ENCODE measurements at places on chromosomes 5 and 9.

GRCh38 chr5:59782856-59783255, 110.7 kb downstream of the PDE4D start:
- no peak for DNase-seq

DNA sequence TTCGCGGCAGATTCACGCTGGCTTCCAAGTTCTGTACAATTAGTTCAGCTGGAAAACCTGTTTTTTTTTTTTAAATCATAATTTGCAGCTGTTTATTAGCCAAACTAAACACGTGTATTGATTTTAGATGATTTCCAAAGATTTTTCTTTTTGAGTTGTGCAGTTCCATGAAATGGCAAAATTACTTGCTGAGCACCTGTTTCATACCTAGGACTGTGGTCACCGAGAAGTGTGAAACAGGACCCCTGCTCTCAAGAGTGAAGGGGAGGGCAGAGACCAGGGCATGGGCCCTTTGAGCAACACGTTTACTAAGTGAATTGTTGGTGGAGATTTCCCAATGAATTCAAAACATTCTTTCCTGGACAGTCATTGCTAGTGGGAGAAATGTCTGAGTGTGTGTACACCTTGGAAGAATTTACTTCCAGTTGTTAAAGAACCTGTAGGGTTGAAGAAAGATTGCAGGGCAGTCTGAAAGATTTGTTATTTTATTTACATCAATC, 688 bp downstream of the SNX24 start:
- peak; percentile 29 for DNase-seq

- no peak for DNase-seq
Observed at GRCh38 chr5:165015547-165015946, 1510.1 kb downstream of the MAT2B start.

DNA sequence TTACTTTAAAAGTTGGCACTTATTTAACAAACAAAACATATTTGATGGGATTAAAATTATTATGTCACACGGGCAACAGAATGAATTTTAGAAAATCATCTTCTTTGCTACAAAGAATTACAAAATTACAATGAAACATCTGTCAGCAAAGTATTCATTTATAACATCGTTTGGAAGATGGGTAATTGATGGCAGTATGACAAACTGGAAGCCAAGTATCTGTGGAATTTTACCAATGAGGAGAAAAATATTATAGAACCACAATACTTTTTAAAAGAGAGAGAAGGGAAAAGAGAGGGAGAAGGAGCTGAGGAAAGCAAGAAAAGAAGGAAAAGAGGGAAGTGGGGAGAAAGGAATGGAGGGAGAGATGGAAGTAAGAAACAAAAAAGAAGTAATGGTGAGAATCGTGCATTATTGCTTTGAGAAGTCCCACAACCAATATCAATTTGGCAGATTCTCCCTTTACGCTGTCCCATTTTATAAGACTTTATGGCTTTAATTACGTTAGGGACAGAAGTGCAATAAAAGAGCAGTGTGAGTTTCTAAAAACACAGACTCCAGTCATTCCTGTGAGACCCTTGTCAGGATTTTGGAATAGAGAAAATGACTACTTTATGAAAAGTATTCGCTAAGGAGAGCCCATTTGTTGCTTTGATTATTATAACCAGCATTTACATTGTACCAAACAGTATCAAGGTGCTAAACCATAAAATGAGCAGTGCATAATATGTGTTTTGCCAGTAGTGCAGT, 76.7 kb downstream of the LURAP1L start:
- no peak for DNase-seq

DNA sequence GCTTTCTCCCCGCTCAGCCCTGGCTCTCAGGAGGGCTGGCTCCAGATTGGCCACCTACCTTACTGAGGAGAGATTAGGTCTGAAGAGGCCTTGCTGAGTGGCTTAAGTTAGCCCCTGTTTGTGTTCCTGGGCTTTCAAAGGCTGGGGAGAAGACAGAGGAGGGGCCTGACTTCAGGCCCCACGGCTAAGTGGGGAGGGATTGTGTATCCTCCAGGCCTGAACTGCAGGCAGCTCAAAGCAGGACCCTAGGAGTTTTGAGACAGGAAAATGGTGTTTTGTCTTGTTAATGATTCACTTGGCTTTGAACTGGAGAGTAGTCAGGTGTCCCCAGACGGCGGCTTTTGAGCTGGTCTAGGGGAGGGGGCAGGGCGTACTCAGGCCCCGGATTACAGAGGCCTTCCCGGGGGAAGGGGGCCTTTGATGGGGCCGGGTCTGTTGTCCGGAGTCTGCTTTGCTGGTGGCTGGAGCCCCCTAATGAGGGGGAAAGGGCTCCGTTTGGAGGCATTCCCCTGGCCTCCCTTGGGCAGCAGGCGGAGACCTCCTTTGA, 162.0 kb upstream of the SMIM23 start:
- peak; percentile 62 for DNase-seq

GRCh38 chr9:72983056-72983455, 30.2 kb upstream of the ALDH1A1 start:
- no peak for DNase-seq

GRCh38 chr5:36459176-36460135, 146.9 kb upstream of the SLC1A3 start:
- no peak for DNase-seq

DNA sequence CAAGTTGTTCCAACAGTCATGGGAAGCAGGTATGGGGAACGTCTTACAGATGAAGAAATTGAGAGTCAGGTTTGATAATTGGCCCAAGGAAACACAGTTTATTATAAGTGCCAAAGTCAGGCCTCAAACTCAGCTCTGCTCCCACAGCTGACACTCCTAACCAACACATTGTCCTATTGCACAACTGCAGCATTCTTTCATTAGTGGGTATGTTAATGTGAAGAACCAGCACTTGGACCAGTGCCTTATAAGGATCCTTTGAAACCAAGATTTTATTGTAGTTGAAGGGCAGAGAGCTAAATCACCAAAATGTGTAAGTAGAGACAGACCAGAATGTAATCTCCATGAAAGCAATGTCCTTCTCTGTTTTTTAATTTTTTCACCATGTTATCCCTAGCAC, 56.1 kb downstream of the GRIA1 start:
- no peak for DNase-seq

- no peak for DNase-seq
Observed at GRCh38 chr5:84403773-84404172, 19.1 kb upstream of the EDIL3 start.

DNA sequence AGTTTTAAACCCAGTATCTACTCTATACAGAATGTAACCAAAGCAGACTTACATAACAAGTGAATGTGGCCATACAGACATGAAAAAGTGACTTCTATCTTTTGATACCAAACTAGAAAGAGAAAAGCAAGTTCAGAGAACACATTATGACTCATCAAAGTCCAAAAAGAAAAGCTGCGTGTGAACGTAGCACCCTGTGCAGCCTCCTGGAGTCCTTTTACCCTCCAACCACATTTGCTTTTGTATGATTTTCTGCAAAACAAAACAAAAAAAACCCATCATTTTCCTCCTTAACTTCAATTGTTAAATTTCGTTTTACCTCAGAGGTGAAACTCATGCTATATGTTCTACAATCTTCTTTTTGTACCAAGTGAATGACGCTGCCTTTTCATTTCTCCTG, 2.8 kb upstream of the SMARCA2 start:
- DNase-seq: no peak

DNA sequence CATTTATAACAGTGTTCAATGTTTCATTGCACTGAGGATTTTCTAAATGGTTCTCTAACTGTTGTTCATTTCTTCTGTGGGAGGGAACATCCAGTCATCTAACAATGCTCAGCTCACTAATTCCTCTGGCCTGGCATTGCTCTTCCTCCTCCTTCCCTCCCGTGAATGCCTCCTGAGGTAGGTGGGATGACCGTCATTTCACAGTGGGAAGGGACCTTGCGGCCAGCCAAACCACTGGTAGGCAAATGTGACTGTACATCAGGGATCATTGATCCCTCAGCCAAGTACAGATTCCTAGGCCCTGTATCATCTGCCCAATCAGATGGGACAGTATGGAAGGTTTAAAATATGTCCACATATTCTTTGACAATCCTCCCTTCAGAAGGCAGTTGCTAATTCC, 23.7 kb upstream of the VDAC1 start:
- no peak for DNase-seq

- no peak for DNase-seq
Observed at GRCh38 chr9:87180841-87181240, 233.5 kb upstream of the GAS1 start.

GRCh38 chr5:107668154-107669095, 2.3 kb downstream of the EFNA5 start:
- peak; percentile 30 for DNase-seq

DNA sequence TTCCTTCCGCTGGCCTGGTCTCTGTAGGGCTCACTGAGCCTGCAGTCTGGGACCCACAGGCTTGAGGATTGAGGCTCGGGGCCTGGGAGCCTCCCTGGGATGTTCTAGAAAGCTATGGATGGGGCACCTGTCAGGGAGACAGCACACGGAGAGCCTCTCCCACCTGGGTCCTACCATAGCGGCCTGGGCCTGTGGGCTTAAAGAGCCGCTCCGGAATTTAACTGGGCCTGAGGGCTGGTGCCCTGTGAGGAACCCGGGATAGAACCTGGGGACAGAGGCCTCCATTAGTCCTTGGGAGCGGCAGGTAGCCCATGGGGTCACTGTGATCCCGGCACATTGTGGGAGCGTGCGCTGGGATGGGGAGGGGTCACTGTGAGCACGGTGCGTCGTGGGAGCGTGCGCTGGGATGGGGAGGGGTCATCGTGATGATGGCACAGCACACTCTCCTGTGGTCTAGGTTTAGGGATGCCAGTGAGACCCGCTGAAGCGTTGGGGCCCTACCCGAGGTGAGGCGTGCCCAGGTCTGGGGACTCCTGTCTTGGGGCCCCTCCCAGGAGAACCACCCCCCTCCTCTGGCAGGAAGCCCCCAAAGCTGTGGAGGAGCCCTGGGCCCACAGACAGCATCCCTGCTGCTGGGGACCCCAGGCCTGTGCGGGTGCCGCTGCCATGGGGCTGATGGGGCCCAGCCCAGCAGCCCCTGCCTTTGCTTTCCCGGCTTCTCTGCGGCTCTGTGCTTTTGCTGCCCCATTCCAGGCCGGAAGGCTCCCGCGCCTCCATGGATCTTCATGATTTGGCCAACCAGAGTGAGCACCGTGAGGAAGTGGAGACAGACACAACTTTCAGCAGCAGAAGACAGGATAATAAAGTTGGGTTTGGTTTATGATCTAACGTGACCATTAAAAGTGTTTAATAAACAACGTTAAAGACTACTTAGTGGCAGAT, 3.4 kb upstream of the CEP72 start:
- DNase-seq: no peak

DNA sequence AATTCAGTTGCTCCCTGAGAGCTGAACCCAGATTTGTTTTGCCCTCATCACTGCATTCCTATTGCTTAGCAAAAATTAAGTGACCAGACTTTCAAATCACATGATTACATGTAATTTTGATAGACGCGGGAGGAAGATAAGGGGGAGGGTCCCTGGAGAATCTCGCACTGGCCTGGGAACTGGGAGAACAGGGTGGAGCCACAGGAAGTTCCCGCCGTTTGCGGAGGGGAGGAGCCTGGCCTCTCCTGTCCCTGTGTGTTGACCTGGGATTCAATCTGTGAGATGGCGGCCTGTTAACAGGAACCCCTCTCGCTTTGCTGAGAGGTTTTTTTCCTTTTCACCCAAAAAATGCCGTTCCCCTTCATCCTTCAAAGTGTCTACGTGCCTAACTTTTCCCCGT, 142.9 kb upstream of the OR13F1 start:
- DNase-seq: no peak

DNA sequence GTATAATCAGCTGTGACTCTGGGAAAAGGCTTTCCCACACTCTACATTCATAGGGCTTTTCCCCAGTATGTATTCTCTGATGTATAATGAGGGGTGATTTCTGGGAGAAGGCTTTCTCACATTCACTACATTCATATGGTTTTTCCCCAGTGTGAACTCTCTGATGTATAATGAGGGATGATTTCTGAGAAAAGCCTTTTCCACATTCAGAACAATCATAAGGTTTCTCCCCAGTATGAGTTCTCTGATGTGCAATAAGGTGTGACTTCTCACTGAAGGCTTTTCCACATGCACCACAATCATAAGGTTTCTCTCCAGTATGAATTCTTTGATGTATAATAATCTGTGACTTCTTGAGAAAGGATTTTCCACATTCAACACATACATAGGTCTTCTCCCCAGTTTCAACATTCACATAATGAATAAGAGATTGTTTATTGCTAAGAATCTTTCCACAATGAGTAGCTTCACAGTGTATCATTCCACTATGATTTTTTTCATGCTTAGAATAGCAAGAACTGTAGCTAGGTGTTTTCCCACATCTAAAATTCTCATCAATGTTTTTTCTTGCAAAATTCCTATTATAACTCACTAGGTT, 26.7 kb upstream of the ZNF300 start:
- DNase-seq: no peak
